Activated CD8-positive, alpha-beta memory T cell treated with anti-CD3 and anti-CD28 coated beads, Interleukin-2, amount 10 ng/mL, durations not matched to agents 7 days and 5 days (primary cell): ENCODE measurements at places on chromosomes 1 and 21. TPM values are rescaled to one million over a fixed set of nuclear protein-coding genes. Genes with fewer than 3 reads are reported as not detected.

The PADI1 gene
- not detected for total RNA-seq

The PPFIA4 gene
- 17.9 TPM for total RNA-seq

- H3K4me1 ChIP-seq = peaks cover 51% of the 10 kb centered on the region
- no peak overlapping the region for H3K27ac ChIP-seq
- H3K36me3 ChIP-seq = peaks cover 27% of the 10 kb centered on the region
Measured at GRCh38 chr1:39405358-39405757, 86.1 kb upstream of the BMP8A start.

DNA sequence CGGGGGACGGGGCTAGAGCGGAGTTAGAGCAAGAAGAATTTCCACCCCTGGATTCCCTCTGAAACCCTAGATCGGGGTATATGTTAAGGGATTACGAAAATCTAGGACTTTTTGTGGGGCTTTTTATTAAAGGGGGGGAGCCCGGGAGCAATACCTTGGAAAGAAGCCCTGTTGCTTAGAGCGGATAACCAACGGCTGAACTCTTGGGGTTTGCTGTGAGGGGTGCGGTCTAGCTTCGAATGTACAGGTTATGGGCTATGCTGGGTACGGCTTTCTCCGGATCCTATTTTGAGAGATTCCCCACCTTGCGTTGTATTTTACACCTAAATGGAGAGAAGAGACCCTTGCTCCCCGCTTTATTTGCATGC lies 626 bp downstream of the DYRK3 start:
- peaks cover 33% of the 10 kb centered on the region for H3K4me1 ChIP-seq
- H3K36me3 ChIP-seq = peaks cover 5% of the 10 kb centered on the region
- peak; percentile 47 for DNase-seq
- peak overlapping the region; percentile 57 for H3K27ac ChIP-seq
- peaks cover 19% of the 10 kb centered on the region for H3K27me3 ChIP-seq

GRCh38 chr1:14852291-14852690 lies 253.8 kb downstream of the KAZN start:
- no peak for DNase-seq
- H3K27ac ChIP-seq = no peak overlapping the region
- H3K27me3 ChIP-seq = no peaks in the 10 kb centered on the region
- no peaks in the 10 kb centered on the region for H3K36me3 ChIP-seq
- no peak overlapping the region for H3K4me3 ChIP-seq
- no peaks in the 10 kb centered on the region for H3K4me1 ChIP-seq
